ENCODE measurements at places on chromosomes 6 and 20.

DNA sequence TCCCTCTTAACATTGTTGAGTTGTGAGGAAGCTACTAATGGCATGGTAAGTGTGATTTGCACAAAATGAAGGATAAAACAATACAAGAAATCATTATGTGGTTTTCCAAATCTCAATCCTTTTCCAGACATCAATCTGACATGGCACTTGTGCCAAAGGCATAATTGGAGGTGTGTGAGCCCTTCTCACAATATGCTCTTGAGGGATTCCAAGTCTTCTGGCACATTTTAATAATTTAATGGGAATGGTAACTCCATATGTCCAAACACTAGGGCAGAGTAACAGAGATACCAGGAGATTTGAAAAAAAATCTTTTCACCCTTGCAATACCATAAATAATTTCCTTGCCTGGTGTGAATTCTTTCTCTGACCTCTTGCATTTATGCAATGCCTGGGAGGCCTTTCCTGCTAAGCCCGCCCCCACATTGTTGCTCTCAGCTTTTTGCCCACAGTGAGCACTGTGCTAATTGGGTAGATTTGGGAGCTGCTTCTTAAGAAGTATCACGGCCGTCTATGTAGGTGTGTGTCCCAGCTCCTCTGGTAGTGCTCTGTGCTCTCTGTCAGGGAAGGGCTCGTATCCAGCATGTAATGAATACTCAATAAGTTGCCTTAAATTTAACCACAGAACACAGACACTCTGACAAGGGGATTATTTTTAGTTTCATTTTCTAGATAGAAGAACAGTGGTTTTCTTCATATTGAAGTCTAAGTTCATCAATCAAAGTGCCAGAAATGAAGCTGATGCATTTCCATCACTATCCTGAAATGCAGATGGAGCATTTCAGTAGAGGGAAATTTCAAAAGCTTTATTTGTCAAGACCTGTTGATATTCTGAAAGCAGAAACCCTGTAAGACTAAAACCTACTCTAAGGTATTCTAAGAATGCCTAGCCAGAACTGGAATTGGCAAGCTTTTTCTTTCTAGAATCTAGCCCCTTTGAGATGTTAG, 54.4 kb upstream of the CEP85L start:
- DNase-seq, result no peak

- DNase-seq, result no peak
These were observed 61.7 kb upstream of the EYA4 start for GRCh38 chr6:133179481-133179880.

DNA sequence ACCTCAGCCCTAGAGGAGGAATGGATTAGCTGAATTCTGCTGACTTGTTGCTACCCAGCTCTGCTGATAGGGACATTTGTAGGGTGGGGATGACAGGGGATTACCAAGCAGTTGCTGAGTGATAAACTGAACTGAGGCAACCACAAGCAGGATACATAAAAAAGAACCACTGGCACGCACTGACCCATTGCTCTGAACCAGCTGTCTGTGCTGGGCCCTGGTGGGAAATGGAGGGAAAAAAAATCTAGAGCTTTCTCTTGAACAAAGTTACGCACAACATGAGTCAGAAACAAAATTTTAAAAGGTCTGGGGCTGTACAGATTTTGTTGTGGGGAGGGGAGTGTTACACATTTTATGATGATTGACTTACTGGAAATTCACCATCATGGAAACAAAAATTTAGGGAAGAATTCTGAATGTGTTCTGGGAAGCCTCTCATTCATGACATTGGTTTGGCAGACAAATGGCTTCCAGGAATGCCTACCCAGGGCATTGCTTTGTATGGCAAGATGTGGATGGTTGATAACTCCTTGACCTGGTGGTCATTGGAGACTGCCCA, 37.7 kb downstream of the FOXO3 start:
- no peak for DNase-seq

DNA sequence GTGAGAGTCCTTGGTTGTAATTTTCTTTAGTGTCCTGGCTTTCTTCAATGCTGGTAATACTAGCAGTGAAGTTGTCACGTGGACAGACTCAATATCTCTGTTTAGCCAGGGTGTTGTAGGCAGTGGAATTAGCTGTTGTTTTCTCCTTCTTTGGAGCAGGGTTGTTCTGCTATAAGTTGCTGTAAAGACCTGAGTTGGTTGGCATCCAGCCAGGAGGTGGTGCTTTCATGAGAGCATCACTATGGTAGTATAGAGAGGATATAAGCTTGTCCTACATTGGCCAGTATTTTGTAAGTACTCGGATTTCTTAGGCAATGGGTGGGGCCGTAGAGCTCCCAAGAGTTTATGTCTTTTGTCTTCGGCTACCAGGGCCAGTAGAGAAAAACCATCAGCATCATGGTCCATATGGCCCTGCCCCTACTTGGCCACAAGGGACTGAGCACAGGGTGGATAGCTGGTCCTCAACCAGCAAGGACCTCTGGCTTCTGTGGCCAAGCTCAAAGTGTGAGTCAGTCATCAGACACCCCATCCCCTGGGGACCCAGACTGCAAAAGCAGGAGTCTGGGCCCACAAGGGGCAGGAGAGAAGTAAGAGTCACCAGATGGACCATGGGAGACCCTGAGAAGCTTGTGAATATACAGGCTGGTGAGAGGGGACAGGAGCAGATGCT, 127.9 kb upstream of the NXT1 start:
- no peak for DNase-seq

DNA sequence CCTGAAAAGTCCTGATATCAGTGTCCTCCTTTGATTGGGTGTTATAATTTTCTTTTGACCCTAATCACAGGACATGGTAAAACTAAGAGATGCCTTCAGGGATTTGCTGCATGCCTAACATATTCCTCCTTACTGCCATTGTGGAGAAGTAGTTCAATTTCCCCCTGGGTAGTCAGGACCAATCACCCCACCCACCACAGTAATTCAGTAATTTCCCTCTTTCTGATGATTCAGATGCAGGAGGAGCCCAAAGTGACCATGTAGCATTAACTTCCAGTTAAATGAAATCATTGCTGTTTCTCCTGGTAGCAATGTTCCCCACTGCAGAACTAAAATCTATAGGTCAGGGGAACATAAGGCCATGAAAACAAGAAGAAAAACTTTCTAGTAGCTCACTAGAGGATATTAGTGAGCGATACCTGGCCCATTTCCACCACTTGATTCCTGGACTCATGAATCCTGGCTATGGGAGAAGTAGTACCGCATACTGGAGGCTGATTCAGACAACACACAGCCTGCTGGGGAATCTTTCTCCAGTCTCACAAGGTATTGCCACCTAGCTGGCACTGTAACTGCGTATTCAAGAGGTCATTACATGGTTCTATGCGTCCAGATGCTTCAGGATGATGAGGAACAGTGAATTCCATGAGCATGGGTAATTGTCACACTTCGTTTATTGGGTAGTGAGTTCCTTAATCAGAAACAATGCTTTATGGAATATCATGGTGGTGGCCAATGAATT, 561.2 kb downstream of the HAO1 start:
- DNase-seq, result no peak

DNA sequence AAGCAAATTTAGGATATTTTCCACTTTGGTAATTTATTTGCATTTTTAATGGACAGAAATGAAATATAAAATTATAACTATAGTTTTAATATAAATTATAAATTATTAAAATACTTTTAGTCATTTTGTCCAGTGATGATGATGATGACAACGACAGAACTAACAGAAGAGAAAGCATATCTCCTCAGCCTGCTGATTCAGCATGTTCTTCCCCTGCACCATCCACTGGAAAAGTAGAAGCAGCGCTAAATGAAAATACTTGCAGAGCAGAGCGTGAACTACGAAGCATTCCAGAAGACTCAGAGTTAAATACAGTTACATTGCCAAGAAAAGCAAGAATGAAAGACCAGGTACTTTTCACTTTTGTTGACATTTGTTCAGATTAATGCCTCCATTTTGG, 64.9 kb downstream of the SENP6 start:
- DNase-seq, result no peak

DNA sequence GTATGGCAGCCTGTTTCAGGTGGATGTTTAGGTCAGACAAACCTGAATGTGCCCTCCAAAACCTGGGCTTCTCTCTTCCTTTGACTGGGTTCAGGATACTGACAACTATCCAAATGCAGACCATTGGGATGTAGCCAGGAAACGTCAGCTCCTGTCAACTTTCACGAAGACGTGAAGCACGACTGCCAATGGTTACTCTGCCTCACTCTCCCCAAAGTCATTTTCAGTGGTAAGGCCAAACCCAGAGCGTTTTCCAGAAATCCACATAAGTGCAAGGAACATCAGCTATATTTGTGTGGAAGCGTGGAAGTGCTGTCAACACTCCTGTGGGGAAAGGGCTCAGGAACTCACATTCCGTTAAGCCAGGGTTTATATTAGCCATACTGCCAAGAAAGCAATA, 20.1 kb upstream of the RCAN2 start:
- no peak for DNase-seq

- DNase-seq, result no peak
These were observed 1.1 kb upstream of the PRSS35 start for GRCh38 chr6:83511266-83511665.

DNA sequence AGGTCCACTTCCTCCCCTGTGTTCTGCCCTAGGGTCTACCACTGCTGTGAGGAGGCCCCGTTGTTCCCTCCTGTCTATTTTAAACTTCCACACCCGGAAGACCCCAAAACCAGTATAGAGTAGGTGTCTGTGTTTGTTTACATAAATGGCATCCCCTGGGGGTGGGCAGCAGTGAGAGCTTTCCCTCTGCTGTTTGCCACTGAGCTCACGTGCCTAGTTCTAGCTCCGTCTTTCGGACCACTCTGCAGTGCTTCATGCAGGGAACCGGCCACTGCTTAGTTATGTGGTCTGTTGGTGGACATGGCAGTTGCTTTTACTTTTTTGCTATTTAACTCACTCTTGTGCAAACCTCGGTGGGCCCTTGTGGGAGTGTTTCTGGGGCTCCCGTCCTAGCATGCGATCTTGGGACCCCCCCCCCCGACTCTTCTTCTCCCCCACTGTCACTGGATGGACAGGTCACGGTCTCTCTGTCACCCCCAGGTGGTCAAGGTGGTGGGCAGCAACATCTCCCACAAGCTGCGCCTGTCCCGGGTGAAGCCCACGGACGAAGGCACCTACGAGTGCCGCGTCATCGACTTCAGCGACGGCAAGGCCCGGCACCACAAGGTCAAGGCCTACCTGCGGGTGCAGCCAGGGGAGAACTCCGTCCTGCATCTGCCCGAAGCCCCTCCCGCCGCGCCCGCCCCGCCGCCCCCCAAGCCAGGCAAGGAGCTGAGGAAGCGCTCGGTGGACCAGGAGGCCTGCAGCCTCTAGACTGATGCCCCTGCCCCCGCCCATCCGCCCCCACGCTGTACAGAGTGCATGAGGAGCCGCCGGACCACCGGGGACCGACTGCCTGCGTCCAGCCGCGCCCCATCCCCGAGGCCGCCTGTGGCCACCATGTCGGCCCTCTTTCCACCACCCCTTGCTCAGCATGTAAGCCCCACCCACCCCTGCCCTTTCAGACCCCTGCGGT, 40.9 kb downstream of the VSTM2L start:
- DNase-seq, result no peak

- no peak for DNase-seq
These were observed 107.9 kb upstream of the SRSF6 start for GRCh38 chr20:43349841-43350240.

- no peak for DNase-seq
These were observed 9.0 kb downstream of the TEAD3 start for GRCh38 chr6:35487658-35488516.

DNA sequence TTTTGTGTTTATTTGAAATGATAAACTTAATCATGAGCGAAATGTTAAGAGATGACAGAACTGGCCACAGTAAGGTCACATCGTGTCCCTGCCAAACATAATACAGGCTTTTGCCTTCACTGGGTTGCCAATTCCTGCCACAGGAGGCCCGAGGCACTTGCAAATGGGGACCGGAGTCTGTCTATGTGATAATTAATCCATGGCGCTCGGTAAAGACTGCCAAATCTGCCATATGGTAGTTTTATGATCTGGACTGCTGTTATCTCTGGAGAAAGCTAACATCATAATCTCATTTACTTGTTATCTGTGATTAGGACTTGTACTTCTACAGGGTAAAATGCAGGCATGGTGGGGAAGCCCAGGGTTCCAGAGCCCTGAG, 170.5 kb upstream of the TSHZ2 start:
- no peak for DNase-seq

DNA sequence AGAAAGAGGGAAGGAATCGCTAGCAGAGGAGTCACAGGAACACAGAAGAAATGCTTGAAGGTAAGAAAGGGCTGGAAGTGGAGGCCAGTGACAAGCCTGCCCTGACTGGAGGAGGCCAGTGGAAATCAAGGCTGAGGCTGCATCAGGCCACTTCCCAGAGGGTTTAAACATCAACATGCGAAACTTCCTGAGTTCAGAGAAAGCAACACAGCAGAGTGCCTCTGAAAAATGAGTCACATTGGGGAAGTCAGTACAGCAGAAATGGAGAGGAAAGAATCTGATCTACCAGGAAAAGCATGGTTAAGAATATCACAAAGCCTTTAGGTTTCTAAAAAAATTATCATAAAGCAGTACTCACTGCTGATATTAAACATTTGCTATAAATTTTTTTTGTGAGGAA, 23.3 kb downstream of the NAPB start:
- no peak for DNase-seq

DNA sequence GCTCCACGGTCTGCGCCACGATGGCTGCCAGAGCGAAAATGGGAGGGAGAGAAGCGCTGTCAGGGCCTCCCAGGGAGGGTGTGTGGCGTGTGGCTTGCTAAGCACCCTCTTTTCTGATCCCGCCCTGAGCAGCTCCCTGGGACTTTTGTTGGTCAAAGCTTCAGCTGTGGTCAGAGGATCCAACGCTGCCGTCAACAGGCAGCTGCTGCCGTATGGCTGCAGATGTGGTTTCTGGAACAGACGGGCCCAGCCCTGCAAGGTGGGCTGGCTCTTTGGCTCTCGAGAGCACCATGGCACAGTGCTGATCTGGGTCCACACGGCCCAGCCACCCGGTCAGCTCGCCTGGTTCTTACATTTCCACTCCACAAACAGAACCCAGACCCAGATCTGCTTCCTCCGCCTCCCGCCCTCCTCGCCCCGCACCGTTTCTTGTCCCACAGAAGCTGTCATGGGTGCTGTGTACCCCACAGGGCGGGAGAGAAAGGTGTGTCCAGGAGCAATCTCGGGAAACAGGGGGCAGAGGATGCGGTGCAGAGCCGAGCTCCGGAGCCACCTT, 86.0 kb upstream of the BHLHE23 start:
- no peak for DNase-seq

DNA sequence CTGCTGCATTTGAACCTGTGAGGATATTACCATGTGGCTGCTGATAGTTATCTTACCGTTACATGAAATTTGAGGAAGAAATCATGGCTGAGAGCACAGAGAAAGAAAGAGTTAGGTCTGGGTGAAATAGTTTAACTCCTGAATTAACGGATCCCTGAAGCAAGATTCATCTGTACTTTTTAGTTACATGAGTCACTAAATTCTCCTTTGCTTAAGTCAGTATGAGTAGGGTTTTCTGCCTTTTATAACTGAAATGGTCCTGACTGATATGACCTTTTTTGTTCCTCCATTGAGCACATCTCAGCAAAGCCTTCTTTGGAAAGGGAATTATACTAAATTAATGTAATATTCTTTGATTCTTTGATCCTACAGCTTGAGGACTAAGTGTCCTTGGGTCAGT, 333.3 kb upstream of the ZFP64 start:
- DNase-seq, result no peak

- no peak for DNase-seq
These were observed 1.2 kb downstream of the MAK start for GRCh38 chr6:10837009-10837621.

GRCh38 chr6:36978421-36979346, 7.3 kb downstream of the MTCH1 start:
- no peak for DNase-seq

Data from NCI-H2029 (cell line).